ENCODE measurements at places on chromosomes 3 and 15. TPM values are rescaled to one million over a fixed set of nuclear protein-coding genes. Genes with fewer than 3 reads are reported as not detected.

DNA sequence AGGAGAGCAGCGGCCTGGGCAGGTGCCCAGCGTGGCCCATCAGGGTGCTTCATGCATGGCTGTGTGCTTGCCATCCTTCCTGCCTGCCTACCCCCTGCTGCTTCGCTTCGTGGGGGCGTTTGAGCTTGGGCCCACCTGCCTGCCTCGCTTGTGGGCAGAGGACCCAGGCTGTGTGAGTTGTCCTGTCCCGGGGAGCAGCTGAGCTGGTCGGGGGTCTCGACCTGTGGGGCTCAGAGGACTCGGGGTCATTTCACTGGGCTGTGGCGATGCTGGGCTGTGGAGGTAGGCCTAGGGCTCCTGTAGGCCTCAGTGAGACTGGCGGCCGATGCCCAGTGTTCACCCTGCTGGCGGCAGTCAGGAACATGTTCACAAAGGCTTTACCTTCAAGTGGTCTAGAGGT, 12.1 kb upstream of the STAB1 start:
- DNase-seq: no peak

DNA sequence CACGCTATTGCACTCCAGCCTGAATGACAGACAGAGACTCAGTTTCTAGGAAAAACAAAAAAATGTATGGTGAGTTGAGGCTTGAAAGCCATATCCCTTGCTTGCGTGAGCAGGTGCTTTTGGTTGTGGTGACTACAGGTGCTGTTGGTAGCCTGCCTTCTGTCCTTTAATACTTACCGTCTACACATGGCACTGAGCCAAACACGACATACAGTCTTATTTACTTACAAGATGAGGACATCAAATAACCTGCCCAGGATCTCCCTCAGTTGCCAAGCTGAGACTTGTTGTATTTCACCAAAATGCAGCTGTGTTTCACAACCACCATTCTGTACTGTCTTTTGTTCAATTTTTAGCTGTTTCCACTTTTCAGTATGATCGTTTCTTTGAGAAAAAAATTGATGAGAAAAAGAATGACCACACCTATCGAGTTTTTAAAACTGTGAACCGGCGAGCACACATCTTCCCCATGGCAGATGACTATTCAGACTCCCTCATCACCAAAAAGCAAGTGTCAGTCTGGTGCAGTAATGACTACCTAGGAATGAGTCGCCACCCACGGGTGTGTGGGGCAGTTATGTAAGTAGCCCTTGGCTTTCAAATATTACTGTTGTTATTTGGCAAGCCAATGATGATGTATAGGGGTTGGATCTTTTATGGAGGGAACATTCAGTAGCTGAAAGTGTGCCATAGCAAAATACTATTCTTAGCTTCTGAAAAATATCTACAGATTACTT, 6.5 kb downstream of the ALAS1 start:
- DNase-seq: peak; percentile 18

DNA sequence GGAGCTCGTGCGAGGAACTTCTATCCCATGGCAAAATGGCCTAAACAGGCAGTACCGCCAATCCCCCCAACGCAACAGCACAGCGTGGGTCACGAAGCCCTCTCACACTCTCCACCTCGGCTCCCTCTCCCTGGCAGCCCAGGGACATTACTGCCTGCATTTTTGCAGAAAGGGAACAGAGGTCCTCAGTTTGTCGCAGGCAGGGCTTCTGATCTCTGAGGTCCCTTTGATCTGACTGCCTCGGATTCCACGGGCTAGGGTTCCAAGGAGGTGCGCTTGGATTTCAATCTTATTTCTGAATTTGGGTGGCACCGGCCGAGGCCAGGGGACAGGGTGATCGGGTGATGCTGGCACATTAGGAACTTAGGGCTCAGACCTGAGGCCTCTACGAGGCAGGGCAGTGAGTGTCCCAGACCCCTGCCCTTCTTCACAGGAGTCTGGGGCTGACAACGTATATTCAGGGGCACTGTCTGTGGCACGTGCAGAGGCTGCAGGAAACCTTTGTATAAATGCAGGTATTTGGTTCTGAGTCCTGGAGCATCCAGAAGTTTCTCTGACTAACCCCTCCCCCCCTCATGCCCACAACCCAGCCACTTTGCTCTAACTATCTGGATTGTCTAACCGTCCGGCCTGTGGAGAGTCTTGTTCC, 197.9 kb downstream of the XXYLT1 start:
- DNase-seq: no peak

DNA sequence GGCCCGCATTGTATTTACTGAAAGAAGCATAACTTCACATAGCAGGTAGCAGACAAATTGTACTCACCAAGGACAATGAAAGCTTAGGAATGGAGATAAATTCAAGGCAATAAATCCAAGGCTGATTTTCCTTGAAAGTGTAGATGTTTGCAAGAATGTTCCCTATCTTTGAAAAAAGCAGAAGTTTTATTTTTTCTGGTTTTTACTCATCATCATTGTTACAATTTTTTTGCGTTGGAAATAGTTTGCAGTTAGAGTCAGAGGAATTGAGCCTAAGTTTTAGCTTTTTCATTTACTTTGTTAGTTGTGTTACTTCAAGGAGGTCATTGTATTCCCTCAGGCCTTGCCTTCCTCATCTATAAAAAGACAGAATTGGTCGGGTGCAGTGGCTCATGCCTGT, 213.9 kb upstream of the TBL1XR1 start:
- no peak for DNase-seq

DNA sequence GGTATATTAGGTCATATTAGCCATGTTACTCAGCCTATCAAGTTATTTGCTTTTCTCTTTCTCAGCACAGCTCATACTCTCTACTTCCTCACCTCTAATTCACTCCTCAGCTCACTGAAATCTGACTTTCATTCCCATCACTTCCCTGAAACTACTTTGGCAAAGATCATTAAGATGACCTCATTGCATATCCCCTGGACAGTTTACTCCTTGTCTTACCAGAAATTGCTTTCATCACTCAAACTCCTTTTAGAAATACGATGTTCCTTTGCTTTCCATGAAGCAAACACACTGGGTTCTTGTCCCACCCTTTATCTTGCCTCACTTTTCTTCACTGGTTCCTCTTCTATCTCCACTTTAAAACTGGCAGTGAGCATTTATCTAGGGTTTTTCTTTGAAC, 354.4 kb downstream of the TUSC7 start:
- DNase-seq: peak; percentile 70

DNA sequence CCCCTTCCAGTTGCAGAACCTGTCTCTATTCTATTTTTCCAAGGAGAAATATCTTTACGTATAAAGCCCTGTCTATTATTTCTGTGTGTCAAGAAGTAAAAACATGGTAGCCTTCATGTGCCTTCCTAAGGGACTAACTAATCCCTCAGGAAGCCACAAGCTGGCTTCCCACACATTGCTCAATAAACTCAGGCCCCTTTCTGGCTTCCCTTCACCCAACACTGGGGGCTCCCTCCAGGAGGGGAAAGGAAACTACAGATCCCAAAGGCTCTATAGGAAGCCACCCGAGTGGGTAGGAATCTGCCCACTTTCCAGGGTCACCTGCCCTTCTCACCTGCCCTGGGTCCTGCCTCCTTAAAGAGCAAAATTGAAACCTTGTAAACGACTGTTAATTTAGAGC, 4.6 kb downstream of the TLE3 start:
- no peak for DNase-seq

DNA sequence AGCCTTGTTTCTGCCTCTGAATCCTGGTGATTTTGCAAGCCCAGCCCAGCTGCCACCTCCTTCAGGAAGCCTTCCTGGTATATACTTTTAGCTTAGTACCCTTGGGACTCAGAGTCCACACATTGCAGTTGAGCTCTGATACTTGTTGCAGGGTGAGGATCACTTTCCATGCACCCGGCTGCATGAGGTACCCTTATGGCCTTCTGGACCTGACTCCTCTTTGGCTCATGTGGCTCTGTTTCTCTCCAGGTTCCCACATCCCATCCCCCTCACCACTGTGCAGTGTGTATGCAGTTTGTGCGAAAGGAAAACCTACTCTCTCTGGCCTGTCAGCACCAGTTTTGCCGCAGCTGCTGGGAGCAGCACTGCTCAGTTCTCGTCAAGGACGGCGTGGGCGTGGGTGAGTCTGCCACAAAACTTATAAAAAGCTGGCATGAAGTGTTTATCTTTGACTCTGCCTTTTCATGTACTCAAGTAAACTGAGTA, 23.1 kb upstream of the P4HTM start:
- no peak for DNase-seq

The ERICH6 gene
- total RNA-seq: not detected

The SLC27A2 gene
- total RNA-seq: not detected

Measured in IMR-90 (cell line).